Skin of body (tissue), 3 donors: ENCODE measurements at places on chromosomes 5 and 9. TPM values are rescaled to one million over a fixed set of nuclear protein-coding genes. Genes with fewer than 3 reads are reported as not detected.
A peak's percentile ranks its signal among the peaks of the same experiment; 100 is the strongest.

GRCh38 chr5:35921930-35922329 lies 16.5 kb downstream of the CAPSL start:
- no peak for DNase-seq

DNA sequence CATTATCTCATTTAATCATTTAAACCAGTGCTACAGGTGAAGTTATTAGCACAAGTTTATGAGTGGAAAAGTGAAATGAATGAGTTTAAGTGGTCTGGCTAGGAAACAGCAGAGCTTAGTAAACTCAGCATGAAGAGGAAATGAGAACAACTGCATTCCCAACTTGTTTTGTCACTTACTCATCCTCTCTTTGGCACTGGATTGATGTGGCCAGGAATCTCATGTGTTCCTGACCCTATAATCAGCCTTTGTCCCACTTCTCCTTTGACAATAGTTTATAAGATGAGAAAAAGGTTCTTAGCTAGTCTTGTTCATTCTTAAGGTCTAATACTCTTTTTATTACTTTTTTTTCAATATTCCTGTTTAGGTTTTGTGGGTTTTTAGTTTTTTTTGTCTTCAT lies 559.2 kb upstream of the TLE4 start:
- DNase-seq, result no peak

- no peak for DNase-seq
These were observed 87.5 kb downstream of the CHSY3 start for GRCh38 chr5:129991780-129992179.

DNA sequence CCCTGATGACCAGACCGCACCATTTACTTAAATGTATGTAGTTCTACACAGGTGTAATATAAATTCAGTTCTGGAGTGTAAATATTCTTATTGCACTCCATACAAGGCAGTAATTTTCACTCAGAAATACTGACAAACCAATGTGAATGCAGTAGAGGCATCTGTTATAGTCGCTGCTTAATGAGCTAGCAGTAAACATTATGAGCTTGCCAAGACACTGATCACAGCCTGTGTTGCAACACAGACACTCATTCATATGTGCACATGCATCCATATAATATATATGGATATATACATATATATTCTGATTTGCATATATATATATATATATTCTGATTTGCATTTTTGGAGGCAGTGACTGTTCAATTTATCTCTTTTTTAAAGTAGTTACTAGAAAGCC lies 435.1 kb upstream of the ST8SIA4 start:
- DNase-seq, result no peak

DNA sequence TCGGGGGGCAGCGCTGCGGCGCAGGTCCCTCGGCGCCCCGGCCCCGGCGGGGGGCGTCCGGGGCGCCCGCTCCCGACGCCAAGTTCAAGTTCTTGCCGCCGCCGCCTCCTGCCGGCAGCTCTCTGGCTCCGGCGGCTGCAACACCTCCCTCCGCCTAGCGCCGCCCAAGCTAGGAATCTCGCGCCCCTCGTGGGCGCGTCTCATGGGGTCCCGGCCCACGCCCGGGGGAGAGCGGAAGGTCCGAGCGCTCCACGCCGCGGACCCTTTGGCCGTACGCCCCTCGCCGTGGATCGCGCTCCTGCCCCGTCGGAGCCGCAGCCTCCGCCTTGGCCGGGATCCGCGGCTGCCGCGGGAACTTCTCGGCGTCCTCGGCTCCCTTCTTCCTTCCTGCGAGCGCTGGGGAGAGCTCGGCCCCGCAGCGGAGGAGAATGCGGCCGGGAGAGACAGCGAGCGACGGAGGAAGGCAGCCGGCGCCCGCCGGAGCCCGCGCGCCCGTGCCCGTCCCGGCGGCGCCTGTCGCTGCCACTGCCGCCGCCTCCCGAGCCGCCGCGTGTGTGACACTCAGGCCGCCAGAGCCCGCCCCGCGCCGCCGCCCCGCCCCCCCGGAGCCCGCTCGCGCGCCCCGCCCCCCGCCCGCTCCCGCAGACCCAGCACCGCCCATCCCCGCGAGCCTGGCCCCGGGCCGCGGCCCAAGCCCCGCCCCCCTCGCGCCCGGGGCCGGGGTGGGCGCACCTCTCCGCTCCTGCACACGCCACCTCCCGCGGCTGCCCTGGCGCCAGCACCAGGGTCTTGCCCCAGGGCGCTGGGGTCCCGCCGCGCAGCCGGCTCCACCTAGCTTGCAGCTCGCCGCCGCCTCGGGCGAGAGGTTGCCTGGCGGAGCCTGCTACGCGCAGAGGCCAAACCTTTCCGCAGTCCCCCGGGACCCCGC lies at the start of gene SHB:
Gene SHB, minus strand, starts transcription at position 527 of the 928 bp plus-strand sequence. CDS start 582 bp downstream, outside the sequence.
- no peak for DNase-seq

HK3 gene
- total RNA-seq, result 7.1 TPM

- no peak for DNase-seq
These were observed 435.1 kb downstream of the HCN1 start for GRCh38 chr5:45261125-45261524.

GRCh38 chr5:107567901-107568671 lies 102.7 kb downstream of the EFNA5 start:
- DNase-seq, result no peak

DNA sequence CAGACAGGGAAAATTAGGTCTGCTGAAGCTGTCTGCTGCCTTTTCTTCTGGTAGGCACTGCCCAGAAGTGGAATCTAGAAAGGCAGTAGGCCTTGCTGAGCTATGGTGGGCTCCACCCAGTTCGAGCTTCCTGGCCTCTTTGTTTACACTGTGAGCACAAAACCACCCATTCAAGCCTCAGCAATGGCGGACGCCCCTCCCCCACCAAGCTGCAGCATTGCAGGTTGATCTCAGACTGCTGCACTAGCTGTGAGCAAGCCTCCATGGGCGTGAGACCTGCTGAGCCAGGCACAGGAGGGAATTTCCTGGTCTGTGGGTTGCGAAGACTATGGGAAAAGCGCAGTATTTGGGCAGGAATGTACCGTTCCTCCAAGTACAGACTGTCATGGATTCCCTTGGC lies 18.5 kb downstream of the AGTPBP1 start:
- DNase-seq, result no peak

DNA sequence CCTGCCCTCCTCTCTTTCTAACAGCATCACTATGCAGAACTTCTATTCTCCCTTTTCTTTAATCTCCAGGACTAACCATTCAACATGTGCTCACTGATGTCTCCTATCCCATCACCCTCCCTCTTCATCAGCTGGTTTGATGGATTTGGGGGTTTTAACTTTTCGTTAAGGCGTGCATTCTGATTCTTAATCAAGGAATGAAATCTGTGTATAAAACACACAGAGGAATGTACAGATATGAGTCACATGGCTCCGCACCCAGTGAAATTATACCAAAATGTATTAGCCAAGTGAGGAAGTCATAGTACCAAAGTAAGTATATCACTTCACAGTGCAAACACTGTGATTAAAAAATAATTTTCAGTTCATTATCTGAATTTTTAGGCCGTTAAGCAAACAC lies 35.2 kb downstream of the MARCHF11 start:
- no peak for DNase-seq

DNA sequence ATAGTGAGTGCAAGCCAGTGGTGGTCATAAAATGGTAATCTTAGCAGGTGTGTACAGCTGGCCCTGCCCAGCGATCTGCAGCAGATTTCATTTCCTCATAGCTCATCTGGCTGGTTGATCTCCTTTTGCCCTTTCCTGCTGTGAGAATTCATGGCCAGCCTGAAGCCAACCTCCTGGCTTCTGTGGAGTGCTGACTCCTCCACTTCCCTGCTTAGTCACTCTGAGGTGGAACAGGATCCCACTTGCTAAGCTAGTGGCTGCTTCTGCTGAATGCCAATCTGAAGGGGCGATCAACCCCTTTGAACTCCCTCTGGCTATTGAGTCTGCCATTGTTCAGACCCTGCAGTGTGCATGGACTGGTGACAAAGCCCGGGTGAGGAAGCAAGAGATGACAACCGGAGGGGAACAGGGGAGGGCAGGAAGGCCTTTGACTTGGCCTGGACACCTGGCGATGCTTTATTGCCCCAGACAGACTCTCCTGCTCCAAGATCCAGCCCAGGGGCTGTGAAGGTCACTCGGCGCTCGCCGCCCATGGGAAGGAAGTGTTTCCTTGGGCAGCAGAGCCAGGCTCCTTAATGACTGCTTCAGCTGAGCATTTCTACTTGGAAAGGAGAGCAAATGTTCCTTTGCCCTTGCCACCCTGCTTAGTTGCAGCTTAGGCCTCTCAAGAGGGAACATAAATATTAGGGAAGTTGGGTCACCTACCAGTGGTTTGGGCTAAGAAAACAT lies 341.1 kb downstream of the ZSWIM6 start:
- peak; percentile 13 for DNase-seq

DNA sequence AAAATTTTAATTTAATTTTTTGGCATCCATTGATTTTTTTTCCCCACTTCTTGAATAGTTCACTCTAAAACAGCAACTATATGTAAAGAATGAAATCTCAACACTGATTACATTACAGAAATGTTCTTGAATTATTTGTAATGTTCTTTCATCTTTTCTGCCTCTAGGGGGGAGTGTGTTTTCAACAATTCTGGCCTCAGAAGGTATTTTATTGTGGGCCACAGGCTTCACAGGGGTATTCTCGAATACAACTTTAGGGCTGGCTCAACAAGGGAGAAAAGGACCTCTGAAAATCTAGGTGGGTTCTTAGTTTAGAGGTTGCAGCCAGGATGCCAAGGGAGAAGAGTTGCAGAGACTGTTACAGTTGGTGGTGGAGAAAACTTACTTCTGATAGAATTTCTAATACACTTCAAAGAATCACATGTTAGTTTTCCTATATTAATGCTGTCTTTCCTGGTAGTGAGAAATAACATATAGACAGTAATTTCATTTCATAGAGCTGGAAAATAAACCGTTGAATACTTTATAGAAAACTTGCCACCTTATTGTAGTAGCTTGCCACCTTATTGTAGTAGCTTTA lies 3.6 kb upstream of the NPR3 start:
- no peak for DNase-seq

CYFIP2 gene
- 14.4 TPM for total RNA-seq

CYLC2 gene
- not detected for total RNA-seq

GRCh38 chr5:75006865-75007822 lies 45.2 kb downstream of the GCNT4 start:
- no peak for DNase-seq

RBM27 gene
- 34.9 TPM for total RNA-seq

PHF24 gene
- total RNA-seq, result 0.49 TPM

MEIKIN gene
- not detected for total RNA-seq

DNA sequence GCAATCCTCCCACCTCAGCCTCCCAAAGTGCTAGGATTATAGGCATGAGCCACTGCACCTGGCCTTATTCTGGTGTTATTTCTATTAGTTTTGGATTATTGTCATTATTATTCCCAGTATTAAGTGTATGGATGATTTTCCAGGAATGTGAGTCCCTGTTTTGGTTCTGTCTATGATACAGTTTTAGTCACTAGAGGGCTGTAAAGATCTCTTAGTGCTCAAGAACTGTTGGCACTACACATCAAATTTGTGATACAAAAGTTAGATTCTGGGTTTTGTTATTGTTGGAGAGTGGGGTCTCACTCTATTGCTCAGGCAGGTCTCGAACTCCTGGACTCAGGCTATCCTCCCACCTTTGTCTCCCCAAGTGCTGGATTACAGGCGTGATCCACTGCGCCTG lies 12.1 kb downstream of the CCL28 start:
- no peak for DNase-seq

SLC28A3 gene
- total RNA-seq, result 4.9 TPM

DNA sequence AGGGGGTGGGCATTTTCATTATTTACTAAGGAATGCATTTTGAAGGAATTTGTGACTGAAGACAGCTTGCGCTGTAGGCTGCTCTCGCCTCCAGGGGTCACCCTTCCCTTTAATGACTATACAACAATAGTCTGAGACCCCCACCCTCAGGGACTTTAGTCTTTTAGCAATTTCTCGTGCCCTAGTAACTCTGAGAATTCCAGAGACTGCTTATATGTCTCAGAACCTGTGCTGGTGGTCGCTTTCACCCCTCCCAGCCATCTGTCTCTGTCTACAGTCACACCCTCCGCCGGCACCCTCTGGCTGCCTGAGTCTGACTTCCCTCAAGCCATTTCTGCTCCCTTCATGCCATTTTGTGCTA lies 671.4 kb downstream of the NR2F1-AS1 start:
- no peak for DNase-seq

BTNL9 gene
- total RNA-seq, result 19.6 TPM

DNA sequence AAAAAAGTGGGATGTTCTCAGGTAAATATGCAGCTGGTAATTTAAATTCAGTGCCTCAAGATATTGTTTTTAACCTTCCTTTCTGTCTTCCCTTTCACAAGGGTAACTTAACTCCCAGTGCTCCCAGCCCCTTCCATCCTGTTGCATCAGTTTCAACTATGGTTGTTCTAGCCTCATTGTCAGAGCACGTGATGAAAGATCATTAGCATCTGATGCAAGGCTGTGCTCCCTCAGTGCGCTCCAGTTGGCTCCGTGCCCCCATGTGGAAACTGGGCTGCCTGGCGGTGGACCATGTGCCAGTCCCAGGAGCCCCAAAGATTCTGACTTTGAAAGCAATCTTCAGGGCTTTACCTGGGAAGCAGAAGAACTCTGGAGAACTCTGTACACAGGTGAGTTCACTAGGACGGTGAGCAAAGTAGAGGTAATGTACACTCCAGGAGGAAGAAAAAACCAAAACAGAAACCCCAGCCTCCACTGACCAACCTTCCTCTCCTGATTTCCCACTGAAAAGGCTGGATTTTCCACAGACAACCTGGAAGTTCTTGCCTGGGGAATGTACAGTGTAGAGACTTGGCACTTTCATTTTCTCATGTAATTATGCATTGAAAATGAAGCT lies 96.9 kb downstream of the SLC1A3 start:
- no peak for DNase-seq

GRCh38 chr9:93461821-93462220 lies 8.4 kb upstream of the FAM120AOS start:
- DNase-seq, result no peak

DNA sequence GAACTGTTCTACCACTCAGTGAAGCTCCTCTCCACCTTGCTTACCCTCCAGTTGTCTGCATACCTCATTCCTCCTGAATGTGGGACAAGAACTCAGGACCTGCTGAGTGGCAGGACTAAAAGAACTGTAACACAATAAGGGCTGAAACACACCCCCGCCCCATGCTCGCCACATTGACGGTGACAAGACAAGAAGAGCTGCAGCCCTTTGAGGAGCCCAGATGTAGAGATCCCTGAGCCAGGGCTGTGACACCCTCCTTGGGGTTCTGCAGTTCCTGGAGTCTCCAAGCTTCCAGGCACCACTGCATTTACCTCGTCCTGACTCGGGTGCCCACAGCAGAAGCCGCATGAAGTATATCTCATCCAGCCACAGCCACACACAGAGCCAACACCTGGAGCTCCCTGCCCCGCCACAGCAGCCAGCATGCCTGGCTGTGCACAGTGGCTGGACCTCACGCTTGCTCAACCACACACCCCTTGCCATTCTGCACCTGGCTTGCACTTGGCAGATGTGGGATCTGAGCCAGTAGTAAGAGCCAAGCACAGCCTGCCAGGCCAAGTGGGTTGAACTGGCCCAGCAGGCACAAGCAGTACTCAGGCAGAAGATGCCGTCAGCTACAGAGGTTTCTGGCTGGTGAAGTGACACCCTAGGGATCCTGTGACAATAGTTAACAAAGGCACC lies 166.1 kb downstream of the RNF180 start:
- no peak for DNase-seq

GRCh38 chr9:124475868-124476690 lies 25.8 kb downstream of the ADGRD2 start:
- DNase-seq, result no peak
